ENCODE measurements at places on chromosomes 6 and 20.

- no peak for DNase-seq
Observed at GRCh38 chr6:40713002-40713719, 126.0 kb upstream of the LRFN2 start.

DNA sequence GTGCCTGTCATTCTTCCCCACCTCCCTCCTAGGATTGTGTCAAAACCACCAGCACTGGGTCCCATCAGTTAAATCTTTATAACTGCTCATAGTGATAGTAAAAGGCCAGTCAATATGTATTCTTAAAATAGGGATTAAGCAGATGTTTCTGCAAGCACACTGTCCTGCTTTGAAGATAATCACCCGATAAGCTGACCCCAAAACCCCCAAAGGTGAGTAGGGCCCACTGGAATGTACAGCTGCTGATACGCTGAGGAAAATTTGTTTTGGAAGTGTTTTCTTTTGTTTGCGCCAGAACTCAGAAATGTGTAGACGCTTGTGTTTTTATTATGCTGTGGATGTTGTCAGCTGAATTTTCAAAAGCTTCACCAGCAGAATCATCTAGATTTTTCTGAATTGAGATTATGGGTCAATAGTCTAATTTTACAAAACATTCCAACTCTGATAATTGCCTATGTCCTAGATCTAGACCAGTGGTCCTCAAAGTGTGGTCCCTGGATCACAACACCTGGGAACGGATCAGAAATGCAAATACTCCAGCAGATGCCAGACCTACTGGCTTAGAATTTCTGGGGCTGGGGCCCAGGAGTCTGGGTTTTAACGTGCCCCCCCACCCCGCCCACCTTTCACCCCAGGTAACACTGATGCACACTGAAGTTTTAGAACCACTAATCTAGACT, 11.4 kb downstream of the BFSP1 start:
- DNase-seq = no peak

DNA sequence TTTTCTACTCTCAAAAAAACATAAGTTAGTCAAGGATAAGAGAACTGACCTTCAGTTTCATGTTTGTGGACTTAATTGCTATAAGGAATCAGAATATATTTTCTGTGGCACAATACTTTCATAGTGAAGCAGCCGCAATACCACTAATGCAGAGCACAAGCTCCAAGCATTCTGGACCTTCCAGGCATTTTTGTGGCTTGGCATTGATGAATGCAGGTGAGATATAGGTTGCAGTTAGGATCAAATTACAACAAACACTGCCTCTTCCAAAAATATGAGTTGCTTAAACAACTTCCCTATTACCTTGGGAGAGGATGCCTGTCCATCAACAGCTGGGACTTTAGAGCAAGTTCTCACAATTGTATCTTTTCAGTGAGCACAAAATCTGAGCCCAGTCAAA, 162.8 kb upstream of the RSPO3 start:
- no peak for DNase-seq

- no peak for DNase-seq
Observed at GRCh38 chr6:107786709-107787588, 37.2 kb downstream of the SCML4 start.

- DNase-seq = peak; percentile 67
Observed at GRCh38 chr20:5191829-5192569, 65.2 kb downstream of the CDS2 start.

DNA sequence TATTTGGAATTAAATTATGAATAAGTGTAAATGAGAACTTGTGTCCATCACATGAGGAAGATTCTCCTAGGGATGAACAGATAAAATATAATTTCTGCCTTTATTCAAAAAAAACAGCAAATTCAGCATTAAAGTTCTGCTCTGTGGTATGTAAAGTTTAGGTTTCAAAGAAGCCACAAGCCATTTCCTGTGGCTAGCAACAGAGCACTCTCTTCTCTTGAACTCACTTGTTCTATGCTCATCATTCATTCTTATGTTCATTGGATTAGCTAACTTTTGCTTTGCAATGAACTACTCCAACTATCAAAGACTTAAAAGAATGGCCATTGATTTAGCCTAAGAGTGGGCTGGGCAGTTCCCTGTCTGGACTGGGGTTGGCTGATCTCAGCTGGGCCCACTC, 20.8 kb upstream of the SNRPB2 start:
- DNase-seq = no peak

- no peak for DNase-seq
Observed at GRCh38 chr6:3776881-3777507, 25.5 kb upstream of the PXDC1 start.

- DNase-seq = no peak
Observed at GRCh38 chr6:51678274-51678673, 409.1 kb downstream of the PKHD1 start.

DNA sequence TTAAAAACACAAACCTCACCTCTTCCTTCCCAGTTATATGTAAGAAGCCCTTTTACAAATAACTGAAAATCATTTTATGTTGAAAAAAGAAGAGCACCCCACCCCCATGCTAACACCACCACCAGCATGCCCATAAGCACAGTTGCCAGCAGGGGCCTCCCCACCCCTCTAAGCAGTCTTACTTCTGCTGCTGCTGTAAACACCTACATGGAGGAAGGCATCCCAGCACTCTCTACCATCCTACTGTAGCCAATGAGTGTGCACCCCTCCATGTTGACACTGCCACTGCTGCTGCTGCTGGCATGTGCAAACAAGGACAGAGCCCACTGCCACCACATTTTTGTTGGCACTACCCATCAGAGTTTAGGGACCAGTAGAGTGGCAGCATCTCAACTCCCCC, 49.6 kb upstream of the PHIP start:
- no peak for DNase-seq

DNA sequence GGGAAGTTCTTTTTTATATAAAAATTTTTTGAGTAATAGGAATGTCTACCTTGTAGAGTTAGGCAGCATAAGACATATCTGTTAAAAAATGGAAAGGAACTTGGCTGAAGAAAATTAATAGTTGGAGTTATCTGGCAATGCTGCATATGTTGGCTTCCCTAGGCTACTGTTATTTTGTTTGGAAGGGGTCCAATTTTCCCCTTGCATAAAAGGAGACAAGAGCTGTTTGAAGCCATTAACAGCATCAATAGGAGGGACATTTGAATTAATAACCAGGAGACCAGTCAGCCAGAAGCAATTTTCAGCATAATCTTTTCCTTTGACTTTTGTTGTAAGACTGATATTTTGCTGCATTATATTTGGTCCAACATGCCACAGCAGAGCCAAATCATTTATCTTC, 80.9 kb upstream of the TAB2 start:
- DNase-seq = no peak

GRCh38 chr6:112259337-112259675, 4.9 kb upstream of the LAMA4 start:
- DNase-seq = no peak

- no peak for DNase-seq
Observed at GRCh38 chr6:20620043-20620442, 85.8 kb downstream of the CDKAL1 start.

DNA sequence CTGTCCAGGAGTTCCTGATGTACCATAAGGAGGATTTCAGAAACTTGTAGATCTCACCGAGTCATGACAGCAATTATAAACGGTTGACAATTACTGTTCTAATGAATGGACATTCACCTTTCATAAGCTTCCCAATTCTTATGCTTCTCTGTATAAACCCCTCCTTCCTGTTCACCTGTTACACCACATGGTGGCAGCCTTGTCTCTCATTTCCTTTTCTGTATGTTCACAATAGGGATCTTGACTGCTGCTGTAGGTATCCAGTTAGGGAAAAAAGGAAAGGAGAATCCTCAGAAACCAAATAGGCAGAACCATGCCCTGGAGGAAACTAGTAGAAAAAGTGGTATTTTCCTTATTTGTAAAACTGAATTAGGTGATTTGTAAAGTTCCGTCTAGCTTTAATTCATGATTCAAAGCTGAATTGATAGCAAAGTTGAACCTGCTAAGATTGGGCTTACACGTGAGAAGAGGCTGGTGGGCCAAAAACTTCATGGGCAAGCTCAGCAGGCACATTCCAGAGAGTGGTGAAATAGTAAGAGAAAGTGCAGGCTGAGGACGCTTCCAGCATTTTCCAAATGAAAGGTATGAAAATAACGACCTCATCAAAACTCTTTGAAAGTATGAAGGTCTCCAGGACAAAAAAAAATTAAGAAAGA, 29.0 kb upstream of the TBPL1 start:
- DNase-seq = peak; percentile 68

GRCh38 chr6:136365776-136366354, 76.2 kb upstream of the BCLAF1 start:
- no peak for DNase-seq

DNA sequence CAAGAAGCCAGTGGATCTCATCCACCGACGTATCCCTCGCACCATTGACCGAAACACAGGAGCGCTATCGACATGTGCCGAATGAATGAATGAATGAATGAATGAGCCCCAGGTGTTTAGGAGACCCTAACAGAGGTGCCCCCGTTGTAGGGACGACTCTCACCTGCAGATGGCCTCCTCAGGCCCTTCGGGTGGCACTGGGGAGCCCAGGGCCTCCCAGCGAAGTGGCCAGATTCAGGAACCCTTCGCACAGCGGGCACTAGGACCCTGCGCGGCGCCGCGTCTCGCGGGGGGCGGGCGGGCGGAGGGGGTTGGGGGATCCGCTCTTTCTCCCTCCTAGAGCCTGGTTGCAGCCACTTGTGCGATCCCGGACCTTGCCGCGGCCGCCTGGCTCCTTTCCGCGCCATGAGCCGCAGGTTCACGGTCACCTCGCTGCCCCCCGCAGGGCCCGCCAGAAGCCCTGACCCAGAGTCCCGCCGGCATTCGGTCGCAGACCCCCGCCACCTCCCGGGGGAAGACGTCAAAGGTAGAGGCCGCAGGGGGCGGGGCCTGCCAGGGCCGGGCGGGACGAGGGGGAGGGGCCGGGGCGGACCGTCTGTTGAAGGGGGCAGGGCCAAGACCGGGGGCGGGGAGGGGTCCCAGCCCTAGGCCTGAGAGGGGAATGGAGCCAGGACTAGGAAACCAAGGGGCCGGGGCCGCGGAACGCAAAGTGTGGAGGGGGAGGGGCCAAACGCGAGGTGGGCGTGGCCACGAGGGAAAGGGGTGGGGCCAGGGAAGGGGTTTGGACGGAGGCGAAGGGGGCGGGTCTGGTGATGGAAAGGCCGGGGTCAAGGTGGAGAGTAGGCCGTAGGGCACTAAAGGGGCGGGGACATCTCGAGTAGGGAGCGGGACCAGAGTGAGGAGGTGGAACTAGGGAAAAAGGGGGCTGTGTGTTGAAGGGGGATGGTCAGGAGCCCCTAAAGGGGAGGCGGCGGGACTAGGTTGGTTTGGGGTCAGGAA, 7.4 kb upstream of the SLC12A5 start:
- DNase-seq = peak; percentile 85

DNA sequence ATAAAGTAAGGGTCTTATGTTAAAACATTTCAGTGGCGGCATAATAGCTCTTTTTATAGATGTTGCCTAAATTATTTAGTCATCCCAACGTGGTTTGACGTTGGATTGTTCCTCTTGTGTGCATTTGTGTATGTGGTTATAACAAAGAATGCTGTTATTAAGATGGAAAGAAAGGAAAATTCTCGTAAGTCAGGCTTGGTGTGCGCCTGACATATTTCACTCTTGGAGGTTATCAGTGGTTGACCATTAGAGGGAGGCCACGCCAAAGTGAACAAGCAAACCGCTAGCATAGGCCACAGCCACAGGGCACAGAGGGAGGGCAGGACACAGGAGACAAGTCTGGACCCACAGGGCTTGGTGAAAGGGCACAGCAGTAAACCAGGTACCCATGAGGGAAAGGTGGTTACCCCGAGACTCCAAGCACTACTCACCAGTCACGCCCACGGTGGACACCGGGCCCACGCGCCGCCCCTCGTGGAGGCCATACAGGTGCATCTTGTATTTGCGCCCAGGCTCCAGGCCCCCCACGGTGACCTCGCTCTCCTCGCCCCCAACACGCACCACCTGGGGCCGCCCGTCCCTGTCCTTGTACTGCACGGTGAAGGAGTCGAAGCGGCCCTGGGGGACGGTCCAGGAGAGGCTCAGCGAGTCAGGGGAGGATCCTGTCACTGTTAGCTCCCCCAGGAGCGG, 22.9 kb downstream of the CYP21A2 start:
- no peak for DNase-seq

GRCh38 chr6:57209030-57209429, 13.1 kb downstream of the RAB23 start:
- DNase-seq = no peak

GRCh38 chr20:48673507-48673906, 154.3 kb downstream of the PREX1 start:
- no peak for DNase-seq

GRCh38 chr20:44282192-44282591, 28.8 kb downstream of the FITM2 start:
- no peak for DNase-seq

- no peak for DNase-seq
Observed at GRCh38 chr20:60704147-60704546, 547.9 kb upstream of the CDH4 start.

- DNase-seq = no peak
Observed at GRCh38 chr20:12570371-12570770, 438.4 kb upstream of the SPTLC3 start.

DNA sequence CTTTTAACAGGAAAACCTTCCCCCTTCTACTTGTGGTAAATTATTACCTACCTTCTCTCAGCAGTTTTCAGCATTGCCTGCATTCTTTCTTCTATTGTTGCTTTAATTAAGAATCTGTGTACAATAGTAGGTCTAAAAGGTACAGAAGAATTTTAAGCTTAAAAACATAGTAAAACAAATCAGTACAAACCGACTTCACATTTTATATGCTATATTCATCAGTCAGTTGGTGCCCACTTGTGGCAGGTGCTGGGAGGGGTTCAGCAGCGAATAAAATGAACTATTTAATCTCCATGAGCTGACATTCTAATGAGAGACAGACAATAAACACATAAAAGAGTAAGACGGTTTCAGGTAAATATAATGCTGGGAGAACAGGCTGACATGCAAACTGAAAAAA, 73.4 kb upstream of the FBXO30 start:
- no peak for DNase-seq

Measured in retina (tissue), 1 donor.